ENCODE measurements at places on chromosomes 12 and 14. TPM values are rescaled to one million over a fixed set of nuclear protein-coding genes. Genes with fewer than 3 reads are reported as not detected.

The TTLL5 gene
- total RNA-seq: 18.2 TPM

The WBP11 gene
- 10.6 TPM for total RNA-seq

The SERPINA10 gene
- not detected for total RNA-seq

The NPAS3 gene
- total RNA-seq: 0.26 TPM

The SLC7A7 gene
- total RNA-seq: 6.3 TPM

The ASIC1 gene
- total RNA-seq: 1.8 TPM

The MYF6 gene
- total RNA-seq: under 0.01 TPM

The PTPRR gene
- total RNA-seq: under 0.01 TPM

The SERPINA1 gene
- under 0.01 TPM for total RNA-seq
